Activated CD8-positive, alpha-beta memory T cell treated with anti-CD3 and anti-CD28 coated beads for 1 hour (primary cell): ENCODE measurements at places on chromosomes 4 and X.

- no peak for DNase-seq
These were observed 30.5 kb downstream of the DOCK11 start for GRCh38 chrX:118526149-118526548.

- no peak for DNase-seq
These were observed 99.2 kb upstream of the RAB40AL start for GRCh38 chrX:102837847-102838246.

DNA sequence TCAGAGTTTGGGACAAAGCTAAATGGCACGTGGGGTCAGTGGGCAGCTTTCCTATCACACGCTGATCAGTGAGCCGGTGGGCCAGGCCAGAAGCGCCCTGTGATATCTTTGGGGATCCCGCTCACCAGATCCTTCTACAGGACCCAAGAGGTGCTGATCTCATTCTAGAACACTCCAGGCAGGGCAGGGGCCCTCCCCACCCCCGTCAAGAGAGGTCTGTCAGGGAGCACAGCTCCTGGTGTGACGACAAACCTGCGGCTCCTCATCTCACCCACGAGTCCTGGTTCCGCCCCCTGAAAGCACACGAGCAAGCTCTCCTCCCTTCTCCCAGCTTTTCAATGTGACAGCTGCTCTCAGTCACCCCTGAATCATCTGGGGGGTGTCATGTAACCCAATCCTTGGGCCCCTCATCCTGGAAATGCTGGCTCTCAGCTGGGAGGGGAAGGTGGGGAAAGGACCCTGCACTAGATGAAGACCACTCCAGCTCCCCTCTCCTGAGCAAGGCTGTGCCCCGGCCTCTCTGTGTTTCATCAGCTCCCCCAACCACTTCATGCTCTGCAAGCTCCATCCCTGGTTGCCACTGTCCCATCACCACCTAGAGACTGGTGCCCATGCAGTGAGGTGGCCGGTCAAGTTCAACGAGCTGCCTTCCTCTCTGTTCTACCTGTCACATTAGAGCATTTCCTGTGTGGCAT lies 4.6 kb downstream of the HCFC1 start:
- DNase-seq: no peak

- DNase-seq: no peak
These were observed 22.5 kb downstream of the HNRNPH2 start for GRCh38 chrX:101430457-101431078.

GRCh38 chr4:69095301-69095731 lies 958 bp upstream of the UGT2B7 start:
- no peak for DNase-seq

DNA sequence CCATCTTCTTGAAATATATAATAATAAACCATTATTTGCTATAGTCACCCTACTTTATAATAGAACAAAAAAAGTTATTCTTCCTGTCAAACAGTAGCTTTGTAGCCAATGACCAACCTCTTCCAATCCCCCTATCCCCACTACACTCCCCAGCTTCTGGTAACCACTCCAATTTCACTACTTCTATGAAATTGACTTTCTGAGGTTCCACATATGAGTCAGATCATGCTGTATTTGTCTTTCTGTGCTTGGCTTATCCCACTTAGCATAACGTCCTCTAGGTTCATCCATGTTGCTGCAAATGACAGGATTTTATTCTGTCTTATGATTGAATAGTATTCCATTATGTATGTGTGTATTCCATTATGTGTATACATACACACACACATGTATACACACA lies 809.7 kb upstream of the NDST4 start:
- DNase-seq: no peak

DNA sequence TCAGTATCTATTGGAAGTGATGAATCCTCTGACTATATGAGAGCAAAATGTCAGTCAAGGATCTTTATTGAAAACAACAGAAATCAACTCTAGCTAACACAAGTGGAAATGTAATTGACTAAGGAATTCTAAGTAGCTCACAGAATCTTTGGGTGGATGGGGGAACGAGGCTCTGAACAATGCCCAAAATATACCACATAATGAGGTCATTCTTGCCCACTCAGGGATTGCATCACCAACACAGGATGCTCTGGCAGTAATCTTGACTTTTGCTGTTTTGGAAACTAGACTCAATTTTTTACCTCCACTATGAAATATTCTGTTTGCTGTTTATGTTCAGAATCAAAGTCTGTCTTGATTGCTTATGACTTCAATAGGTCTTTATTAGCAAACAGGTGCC lies 127.4 kb upstream of the UNC5C start:
- DNase-seq: no peak

DNA sequence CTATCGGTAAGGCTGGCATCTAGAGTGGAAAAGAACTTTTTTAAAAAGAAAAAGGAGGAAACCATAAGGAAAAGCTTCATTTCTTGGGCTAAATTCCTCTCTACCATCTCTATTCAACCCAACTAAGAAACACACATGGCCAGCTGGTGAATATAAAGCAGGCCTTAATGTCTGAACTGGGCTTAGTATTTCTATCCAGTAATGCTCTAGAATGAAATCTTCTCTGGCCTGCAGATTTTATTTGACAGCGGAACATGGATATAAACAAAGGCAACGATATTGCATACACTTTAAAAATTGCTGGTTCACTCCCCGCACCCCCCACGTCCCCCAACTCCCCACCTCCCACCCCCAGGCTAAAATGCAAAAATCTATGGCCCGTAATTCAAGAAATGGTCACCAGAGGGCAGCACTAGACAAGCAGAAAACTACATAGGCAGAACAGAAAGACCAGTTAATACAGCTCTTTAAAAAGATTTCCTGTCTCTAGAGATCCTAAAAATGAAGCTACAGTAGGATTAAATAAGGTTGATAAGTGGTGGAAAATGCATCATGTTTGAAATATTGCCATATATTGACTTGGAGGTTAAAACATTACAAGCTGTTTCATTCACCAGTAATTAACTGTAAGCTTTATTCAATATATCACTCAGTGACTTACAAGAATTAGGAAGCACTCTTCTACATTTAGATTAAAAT lies 155.2 kb upstream of the GALNT7 start:
- no peak for DNase-seq

DNA sequence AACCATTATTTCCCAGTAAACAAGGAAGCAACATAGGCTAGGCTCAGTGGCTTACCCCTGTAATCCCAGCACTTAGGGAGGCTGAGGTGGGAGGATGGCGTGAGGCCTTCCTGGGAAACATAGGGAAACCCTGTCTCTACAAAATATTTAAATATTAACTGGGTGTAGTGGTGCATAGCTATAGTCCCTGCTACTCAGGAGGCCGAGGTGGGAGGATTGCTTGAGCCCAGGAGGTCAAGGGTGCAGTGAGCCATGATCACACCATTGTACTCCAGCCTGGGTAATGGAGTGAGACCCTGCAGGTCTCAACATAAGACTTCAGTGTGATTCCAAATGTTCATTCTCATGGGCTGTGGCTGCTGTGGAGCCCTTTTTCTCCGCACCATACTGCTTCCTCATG lies 34.9 kb downstream of the FHDC1 start:
- DNase-seq: no peak

- no peak for DNase-seq
These were observed 492.0 kb upstream of the ARX start for GRCh38 chrX:25507801-25508200.

DNA sequence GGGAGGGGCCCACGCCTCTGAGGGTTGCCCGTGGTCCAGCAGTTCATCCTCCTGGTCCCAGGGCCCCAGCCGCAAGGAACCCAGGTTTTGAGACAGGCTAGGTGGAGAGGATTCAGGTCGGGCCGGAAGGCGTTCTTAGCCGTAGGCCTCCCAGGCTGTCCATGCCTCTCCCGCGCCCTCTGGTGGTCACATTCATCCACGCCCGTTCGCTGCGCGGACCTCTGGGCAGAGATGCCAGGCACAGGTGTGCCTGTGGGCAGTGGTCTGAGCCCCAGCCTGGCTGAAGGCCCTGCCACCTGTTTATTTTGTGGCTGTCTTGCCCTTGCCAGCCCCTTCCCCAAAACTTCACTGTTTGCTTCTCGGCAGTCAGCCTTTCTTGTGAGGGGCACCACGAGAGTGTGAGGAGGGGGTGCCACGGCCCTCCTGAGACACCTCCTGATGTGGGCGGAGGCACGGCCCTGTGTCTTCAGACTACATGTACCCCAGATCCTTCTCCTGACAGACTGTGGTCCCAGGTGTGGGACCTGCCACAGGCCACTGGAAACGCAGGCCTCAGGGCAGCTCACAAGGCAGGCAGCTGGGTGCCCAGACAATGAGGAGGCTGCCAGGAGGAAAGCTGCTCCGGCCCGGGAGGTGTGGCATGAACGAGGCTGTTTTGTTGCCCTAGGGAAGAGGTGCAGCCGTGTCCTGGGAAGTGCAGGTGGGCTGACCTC lies 5.0 kb downstream of the UVSSA start:
- peak; percentile 88 for DNase-seq

DNA sequence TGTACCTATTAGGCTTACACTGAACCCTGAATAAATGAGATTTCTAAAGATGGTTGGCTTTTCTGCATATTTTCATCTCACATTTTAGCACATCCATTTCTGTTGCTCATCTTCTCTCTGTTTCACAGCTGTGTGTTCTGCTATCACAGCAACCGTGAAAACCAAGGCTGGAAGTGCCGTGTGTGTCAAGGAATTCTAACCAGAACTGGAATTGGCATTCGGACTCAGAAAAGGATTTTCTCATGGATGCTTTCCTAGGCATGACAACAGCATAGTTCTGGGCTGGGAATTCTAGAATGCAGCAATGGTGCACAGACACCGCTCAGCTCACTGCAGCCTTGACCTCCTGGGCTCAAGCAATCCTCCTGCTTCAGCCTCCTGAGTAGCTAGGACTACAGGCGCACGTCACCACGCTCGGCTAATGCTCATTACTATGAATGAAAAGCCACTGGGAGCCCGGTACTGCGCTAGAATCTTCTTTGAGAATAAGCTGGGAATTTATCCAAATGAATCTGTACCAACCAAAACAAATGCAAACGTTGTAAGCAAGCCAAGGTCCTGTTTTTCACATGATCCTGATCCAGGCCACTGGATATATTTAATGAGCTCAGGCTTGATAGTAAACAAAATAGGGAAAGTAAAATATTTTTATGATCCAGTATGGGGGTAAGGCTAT lies 105.2 kb downstream of the RBM47 start:
- DNase-seq: no peak

DNA sequence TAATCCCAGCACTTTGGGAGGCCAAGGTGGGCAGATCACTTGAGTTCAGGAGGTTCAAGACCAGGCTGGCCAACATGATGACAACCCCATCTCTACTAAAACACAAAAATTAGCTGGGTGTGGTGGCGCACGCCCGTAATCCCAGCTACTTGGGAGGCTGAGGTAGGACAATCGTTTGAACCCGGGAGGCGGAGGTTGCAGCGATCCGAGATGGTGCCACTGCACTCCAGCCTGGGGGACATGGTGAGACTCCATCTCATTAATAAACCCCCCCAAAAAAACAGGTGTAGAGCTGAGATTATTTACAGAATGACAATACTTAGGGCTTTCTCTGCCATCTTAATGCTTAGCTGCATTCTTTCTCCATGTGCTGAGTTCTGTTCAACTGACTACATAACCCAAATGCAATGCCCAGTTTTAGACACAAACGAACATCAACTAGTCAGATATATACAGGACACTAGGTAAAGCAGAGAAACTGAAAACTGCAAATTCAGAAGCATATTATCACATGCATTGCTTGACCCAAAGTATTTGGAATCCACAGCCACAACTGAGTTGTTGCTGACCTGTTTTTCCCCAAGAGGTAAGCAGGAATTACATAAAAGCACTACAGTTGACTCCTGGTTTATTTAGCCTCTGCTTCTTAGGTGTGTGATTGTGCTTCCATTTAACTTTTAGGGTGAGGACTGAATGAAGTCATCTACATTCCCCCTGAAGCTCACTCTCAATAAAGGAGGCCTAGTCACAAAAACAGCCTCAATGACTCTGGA lies 12.1 kb downstream of the RBMX start:
- DNase-seq: no peak

DNA sequence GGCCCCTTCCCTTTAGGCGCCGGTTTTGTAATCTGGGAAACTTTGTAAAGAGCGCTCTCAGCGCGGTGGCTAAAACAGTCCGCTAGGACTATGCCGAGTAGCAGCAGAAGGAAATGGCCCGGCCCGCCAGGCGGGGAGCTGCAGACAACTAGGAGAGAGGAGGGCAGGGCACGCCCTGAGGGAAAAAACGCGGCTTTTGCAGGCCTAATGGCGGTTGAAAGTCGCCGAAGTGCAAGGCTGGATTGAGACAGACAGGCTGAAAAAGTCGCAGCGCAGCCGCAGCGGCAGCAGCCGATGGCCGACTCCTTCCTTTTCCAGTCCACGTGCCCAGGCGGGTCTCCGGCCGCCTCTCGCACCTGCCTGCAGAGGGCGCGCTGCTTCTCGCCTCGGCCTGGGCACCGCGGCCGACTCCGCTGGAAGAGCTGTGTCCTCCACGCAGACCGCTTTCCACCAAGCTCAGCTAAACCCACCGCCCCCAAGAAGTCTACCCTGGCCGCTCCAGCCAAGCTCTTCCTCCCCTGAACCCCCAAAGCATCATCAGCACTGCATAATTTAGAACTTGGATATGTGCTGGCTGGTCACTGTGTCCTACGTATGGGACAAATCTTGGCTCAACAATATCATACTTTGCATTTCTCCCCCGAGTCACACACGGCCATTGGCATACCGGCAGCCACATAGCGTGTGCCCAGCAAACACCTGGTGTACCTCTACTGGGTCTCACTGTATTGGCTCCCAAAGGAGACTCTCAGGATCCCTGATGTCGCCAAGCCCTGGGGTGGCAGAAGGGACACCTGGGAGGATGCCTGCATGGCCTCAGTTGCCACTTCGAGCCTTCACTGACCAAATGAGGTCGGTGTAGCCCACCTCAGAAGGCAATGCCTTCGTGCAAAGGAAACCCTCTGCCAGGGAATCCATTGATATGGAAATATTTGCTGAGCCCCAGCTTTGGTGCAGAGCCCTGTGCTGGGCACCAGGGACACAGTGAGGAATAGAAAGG lies 14.5 kb downstream of the SLC25A5 start:
- DNase-seq: peak; percentile 32

DNA sequence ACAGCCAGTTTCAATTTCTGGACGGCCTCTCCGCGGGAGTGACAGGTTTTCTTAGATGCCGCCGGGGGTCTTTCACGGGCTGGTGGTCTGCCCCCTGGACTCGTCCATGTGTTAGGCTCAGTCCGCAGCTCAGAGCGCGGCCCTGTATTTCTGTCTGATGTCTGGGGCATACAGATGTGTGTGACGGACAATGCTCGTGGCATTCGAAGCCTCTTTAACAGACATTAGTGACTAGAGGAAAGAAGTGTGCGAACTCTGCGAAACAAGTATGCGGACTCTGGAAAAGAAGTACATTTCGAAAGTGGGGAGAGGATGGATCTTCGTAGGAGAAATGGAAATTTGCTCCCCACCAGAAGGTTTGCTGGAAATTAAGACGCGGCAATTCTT lies 793 bp upstream of the DCUN1D4 start:
- DNase-seq: no peak

DNA sequence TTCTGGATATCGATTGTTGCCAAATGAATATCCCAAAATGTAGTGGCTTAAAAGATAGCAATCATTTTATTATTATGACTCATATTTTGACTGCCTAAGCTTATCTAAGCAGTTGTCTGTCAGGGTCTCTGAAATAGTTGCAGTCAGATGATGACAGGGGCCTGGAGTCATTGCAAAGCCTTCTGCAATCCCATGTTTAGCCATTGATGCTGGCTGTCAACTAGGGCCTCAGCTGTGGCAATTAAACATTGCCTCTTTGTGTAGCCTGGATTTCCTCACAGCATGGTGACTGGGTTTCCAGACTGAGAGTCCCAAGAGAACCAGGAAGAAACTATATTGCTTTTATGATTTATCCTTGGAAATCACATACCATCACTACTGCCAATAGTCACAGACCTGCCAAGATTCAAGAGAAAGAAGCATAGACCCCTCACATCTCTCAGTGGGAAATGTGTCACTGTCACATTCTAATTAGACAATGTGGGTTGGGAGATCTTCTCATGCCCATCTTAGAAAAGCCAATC lies 227.3 kb upstream of the NOCT start:
- DNase-seq: no peak
